ENCODE measurements at places on chromosomes 13 and 19. TPM values are rescaled to one million over a fixed set of nuclear protein-coding genes. Genes with fewer than 3 reads are reported as not detected.

ZNF433 gene
- not detected for total RNA-seq

C19orf67 gene
- not detected for total RNA-seq

TEKTIP1 gene
- not detected for total RNA-seq

LGALS7 gene
- 0.38 TPM for total RNA-seq

ZNF540 gene
- not detected for total RNA-seq

NLRP9 gene
- total RNA-seq, result not detected

LILRB3 gene
- 0.17 TPM for total RNA-seq

CACNG8 gene
- total RNA-seq, result 0.99 TPM

OR10H1 gene
- not detected for total RNA-seq

CTXN1 gene
- 20.6 TPM for total RNA-seq

KLK15 gene
- not detected for total RNA-seq

VSIG10L gene
- 14.8 TPM for total RNA-seq

CYP4F8 gene
- total RNA-seq, result not detected

CPB2 gene
- not detected for total RNA-seq

TMEM59L gene
- 7.0 TPM for total RNA-seq

COMP gene
- total RNA-seq, result 0.12 TPM

C2CD4C gene
- total RNA-seq, result 0.22 TPM

CGB1 gene
- total RNA-seq, result not detected

NANOS3 gene
- 1.0 TPM for total RNA-seq

ADGRE1 gene
- 4.7 TPM for total RNA-seq

KLK14 gene
- 0.26 TPM for total RNA-seq

HDGFL2 gene
- total RNA-seq, result 25.3 TPM

SLC10A2 gene
- not detected for total RNA-seq

SPACA4 gene
- not detected for total RNA-seq

CASP14 gene
- total RNA-seq, result not detected

CBY2 gene
- not detected for total RNA-seq

CA11 gene
- total RNA-seq, result 6.7 TPM

SIGLEC8 gene
- total RNA-seq, result not detected

RAB20 gene
- 1.8 TPM for total RNA-seq

ZNF579 gene
- total RNA-seq, result 29.6 TPM

SLC8A2 gene
- total RNA-seq, result 0.20 TPM

OR7A5 gene
- total RNA-seq, result not detected
